ENCODE measurements at places on chromosomes 6 and 20. TPM values are rescaled to one million over a fixed set of nuclear protein-coding genes. Genes with fewer than 3 reads are reported as not detected.
A peak's percentile ranks its signal among the peaks of the same experiment; 100 is the strongest.

- H3K4me3 ChIP-seq: no peak overlapping the region
- peak overlapping the region; percentile 74 for H3K27ac ChIP-seq
- peaks cover 6% of the 10 kb centered on the region for H3K4me1 ChIP-seq
- H3K36me3 ChIP-seq: no peaks in the 10 kb centered on the region
- H3K27me3 ChIP-seq: no peaks in the 10 kb centered on the region
These were observed 220.9 kb downstream of the HACE1 start for GRCh38 chr6:104638841-104639290.

Gene SAPCD1
- total RNA-seq: 4.4 TPM

DNA sequence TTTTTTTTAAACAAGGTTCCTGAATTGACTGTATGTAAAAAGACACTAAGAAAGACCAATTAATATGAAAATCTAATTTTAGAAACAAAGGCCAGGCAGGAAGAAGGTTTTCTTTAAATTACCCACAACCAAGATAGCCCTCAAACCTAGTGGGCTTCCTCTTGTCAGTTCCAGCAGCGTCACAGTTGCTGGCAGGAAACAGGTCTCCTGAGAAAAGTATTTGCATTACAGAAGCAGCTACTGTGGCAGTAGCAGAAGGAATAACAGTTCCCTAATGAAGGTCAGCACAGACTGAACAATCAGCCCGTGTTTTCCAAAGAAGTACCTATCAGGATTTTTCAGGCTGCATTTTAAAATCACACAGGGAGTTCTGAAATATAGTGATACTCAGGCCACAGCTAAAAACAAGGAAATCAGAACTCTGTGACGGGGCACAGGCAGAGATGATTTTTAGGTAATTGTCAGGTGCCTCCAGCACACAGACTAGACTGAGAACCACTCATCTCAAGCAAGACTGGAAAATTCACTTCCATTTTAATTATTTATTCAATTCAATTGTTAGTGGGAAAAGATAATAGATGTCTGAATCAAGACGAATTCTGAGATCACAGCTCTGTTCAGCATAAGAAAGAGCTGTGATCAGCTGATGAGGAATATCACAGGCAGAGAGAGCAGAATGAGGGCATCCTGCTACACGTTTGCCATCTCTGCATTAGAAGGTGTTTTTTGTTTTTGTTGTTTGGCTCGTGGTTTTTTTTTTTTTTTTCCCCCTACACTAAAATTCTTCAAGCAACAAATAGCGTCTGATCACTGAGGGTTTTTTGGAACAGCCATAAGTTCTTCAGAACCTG is 230.5 kb upstream of the KHDRBS2 start:
- peak; percentile 2 for DNase-seq
- H3K4me3 ChIP-seq: no peak overlapping the region
- H3K27ac ChIP-seq: no peak overlapping the region
- H3K27me3 ChIP-seq: no peaks in the 10 kb centered on the region

Gene TCF15
- not detected for total RNA-seq

DNA sequence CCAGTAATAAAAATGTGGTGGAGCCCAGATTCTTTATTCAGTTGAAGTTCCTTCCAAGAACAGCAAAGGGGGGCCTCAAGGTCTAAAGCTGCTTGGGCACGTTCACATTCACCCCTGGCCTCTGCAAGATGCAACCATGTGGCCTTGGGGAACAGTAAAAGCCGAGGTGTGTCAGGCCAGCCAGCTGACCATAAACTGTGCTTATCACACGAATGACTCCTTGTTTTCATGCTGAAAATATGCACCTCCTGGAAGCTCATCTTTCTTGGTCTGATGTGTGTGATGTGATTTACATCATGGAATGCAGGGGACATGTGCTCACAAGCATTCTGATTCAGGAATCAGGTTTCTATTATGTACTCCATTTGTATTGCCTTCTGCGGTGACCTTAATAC is 211.6 kb upstream of the MARCKS start:
- H3K4me1 ChIP-seq: peaks cover 12% of the 10 kb centered on the region
- no peak for DNase-seq
- no peak overlapping the region for H3K4me3 ChIP-seq
- H3K36me3 ChIP-seq: no peaks in the 10 kb centered on the region

Gene SLC26A8
- total RNA-seq: 0.34 TPM

DNA sequence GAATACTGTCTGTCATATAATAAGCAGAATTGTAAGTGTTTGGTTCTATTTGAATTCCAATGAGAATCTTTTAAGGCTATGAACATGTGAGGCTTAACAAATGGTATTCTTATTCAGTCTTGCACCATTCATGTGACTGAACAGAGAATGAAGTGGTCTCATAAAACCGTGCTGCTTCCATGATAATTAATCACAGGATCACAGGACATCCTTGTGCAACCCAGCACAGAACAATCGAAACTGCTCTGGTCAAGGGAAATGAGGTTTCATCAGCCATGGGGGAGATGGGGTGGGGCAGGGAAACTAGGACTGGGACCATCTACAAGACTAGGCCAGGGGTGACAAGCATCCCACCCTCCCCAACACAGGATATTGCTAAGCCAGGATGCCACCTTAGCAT is 6.0 kb downstream of the PPIL6 start:
- H3K4me3 ChIP-seq: no peak overlapping the region
- H3K36me3 ChIP-seq: no peaks in the 10 kb centered on the region
- no peak overlapping the region for H3K27ac ChIP-seq
- peaks cover 2% of the 10 kb centered on the region for H3K4me1 ChIP-seq
- no peak for DNase-seq
- no peaks in the 10 kb centered on the region for H3K27me3 ChIP-seq

DNA sequence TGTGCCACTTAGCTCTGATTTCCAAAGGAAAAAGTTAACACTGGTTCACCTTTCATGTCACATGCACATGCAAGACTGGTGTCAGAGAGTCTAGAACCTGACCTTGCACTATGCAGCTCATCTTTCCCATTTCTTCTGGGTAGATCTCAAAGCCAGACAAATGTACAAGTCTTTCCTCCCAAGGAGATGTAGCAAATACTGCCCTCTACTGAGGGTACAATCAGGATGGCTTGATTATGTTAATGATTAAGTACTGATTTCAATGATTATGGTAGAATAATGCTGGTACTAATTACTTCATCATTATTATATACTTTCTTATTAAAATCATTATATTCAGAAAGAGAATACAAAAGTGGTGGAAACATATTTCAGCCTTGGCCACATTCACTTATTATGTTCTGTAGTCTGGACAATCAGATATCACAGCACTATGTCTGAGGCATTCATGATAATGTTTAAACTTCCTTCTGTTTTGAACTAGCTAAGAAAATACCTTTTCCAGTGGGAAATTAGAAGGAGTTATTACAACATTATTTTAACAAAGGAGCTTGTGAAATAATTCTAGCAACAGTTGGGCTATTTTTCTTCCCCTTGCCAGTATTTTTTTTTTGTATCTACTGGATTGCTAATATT is 68.5 kb upstream of the FOXO3 start:
- H3K4me1 ChIP-seq: no peaks in the 10 kb centered on the region
- no peak overlapping the region for H3K27ac ChIP-seq
- DNase-seq: no peak
- H3K4me3 ChIP-seq: no peak overlapping the region
- H3K27me3 ChIP-seq: no peaks in the 10 kb centered on the region

DNA sequence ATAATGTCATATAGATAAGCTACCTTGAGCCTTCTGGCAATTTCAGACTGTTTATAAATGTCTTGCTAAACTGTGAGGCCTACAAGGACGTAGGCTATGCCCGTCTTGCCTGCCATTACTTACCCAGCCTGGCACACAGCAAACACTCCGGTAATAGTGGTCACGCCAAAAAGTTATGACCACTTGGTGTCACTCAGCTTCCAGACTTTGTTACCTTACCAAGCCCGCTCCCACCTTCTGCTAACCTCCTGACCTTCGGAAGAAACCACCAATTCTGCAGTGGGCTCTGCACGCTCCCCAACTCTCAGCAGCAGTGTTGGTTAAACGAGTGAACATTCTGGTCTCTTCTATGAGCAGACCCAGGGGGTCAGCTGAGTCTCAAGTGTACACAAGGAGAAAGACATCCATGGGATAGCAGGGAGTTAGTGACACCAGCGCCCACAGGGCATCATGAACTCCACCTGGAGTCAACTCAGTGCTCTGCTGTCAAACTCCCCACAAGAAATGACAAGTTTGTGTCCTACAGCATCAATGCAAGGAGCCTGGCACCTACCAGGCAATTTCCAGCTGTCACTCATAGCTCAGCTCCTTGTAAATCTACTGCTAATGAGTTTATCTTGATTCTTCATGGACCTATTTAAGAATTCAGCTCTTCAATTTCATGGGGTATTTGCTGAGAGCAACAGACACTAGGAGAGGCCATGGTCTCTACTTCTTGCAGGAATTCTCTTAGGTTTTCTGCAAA is 119.9 kb downstream of the TTLL2 start:
- H3K27ac ChIP-seq: no peak overlapping the region
- no peaks in the 10 kb centered on the region for H3K4me1 ChIP-seq
- no peaks in the 10 kb centered on the region for H3K36me3 ChIP-seq
- no peaks in the 10 kb centered on the region for H3K27me3 ChIP-seq
- no peak overlapping the region for H3K4me3 ChIP-seq

DNA sequence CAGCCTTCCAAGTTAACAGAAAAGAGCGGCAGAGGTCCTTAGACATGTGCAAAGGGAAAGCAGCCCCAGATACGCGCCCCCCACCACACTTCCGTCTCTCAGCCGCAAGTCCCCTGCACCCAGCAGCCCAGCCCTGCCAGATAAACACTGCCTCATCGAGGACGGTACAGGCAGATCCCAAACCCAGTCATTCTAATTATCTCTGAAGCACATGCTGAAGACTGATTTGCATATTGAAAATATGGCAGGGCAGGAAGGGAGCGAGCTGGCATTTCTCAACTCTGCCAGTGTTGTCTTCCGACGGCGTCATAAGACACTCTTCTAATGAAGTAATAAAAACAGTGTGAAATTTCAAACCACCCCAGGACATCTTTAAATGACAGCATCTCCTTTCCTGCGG is 122.8 kb upstream of the CDH4 start:
- no peaks in the 10 kb centered on the region for H3K4me1 ChIP-seq
- no peaks in the 10 kb centered on the region for H3K27me3 ChIP-seq
